Stimulated activated CD4-positive, alpha-beta T cell treated with anti-CD3 and anti-CD28 coated beads, Interleukin-4, amount 100 ng/mL, for 48 hours (primary cell): ENCODE measurements at places on chromosomes 7 and 10.

DNA sequence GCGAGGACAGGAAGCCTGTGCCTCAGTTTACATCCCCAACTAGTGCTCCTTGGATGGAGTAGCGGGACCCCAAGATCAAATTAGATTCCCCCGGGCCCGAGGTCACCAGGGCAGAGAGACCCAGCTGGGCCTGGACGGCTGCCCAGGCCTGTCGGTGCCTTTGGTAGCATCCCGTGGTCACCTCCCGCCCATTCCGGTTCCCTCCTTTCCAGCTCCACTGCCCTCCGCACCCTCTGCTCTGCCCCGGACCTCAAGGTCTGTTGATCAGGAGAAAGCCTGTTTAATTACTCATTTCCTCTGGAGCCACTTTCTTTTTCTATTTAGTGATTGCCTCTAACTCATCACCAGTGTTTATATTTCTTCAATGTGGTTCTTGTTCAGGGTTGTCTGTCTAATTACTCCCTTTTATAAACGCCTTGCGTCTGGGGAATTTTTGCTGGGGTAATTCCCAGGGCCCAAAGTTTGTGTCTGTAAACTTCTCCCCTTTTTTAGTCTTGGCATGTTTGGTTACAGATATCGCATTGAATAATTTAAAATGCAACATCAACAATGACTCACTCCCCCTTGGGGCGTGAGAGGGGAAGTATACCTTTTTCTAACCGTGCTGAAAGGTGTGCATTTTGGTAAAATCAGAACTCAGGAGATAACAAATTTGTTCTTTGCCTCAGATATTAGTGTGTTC is 1.9 kb downstream of the FOXK1 start:
- no peak for DNase-seq

DNA sequence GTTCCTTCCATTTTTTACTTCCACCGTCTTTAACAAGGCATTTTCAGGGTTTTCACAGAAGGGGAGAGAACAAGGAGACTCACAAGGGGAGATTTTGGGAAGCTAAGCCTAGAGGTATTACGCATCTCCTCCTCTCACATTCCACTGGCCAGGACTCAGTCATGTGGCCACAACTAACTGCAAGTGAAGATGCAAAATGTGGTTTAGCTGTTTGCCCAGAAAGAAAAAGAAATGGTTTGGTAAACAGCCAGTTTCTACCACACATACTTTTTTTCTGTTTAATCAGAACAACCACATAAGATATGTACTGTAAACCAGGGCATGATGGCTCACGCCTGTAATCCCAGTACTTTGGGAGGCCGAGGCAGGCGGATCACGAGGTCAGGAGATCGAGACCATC is 21.4 kb upstream of the HELLS start:
- no peak for DNase-seq

GRCh38 chr10:6299743-6300105 is 97.0 kb downstream of the PFKFB3 start:
- no peak for DNase-seq

DNA sequence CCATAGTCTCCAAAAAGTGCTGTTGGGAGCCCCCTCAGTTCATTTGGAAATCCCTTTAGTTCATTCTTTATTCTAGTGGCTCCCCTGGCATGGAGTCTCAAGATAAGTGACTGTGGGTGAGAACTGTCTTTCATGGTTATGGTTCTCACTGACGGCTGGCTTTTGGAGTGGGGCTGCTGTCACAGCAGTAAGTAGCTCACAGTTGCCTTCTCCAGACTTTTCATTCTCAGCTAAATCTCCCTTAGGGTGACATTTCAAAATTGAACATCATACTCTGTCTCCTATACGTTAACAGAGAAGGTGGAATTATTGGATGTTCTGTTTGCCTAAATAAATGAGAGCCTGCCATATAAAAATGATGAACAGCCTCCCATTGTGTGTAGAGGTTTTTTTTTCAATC is 58.7 kb downstream of the PLPP4 start:
- DNase-seq = no peak

- no peak for DNase-seq
Measured at GRCh38 chr10:97850446-97850845, 803 bp downstream of the GOLGA7B start.

DNA sequence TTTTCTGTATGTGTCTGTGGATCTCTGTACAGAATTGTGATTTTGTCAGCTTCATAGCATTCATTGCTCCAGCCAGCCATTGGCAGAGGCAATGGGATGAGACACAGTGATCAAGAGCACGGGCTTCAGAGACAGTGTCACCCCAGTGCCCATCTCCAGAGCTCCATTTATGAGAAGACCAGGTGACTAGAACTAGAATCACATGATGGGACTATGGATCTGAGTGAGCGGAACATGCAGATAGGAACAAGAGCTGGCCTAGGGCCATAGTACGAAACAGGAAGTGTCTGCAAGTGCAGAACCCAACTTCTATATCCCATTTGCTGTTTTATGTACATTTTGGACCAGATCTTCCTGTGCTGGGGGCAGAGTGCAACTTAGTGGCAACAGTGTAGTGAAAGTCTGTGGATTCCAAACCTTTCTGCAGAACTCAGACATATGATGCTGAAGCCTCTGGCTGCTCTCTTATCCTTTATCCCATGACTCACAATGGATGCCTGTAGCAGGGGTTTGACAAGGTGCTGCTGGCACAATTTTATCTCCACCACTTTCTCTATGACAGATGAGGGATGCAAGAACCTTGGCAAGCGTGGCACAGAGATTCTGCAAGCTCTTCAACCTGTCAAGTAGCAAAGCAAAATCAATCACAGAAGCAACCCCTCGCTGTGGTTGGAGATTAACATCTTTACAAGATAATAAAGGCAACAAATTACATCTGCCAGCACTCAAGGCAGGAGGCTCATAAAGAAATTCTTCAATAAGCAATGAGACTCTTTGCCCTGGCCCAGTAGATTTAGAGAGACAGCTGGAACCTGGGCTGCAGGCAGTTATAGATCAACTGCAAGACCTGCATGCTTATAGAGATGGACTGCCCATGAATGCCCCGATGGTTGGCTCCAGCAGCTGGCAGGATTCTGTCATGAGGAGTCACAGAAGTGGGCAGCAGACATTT is 681.3 kb downstream of the TNS3 start:
- DNase-seq = no peak

GRCh38 chr10:34647160-34647559 is 167.9 kb downstream of the PARD3 start:
- no peak for DNase-seq

- DNase-seq = no peak
Measured at GRCh38 chr10:119769886-119770285, 44.0 kb downstream of the INPP5F start.

DNA sequence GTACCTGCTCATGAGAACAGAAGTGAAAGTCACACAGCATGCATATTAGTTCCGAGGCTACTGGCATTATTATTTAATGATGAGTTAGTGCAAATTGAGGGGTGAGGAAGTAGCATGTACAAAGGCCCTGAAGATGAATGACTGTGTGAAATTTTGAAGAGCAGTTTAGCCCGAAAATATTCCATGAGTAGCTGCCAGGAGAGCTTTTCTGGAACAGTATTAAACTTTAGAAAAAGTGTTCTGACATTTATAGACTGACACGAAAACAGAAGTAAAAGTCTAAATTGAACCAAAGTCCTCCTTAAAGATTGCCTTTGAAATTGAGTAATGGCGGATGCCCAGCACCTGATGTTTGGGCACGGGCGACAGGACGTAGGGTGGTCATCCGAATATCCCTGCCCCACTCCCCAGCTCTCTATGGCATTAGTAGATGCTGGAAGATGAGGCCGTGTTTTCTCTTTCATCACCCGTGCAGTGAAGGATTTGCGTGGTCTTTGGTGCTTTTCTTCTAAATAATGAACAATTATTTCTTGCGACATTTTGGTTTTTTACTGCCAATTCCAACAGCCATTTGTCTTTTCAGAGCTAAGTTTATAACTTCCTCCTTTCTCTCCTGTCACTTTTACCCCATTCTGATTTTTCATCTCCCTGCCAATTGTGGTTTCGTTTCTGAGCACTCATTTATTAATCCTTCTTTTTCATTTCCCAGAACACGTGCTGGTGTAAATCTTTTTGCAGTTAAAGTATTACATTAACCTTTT is 192.6 kb downstream of the MGMT start:
- DNase-seq = no peak

DNA sequence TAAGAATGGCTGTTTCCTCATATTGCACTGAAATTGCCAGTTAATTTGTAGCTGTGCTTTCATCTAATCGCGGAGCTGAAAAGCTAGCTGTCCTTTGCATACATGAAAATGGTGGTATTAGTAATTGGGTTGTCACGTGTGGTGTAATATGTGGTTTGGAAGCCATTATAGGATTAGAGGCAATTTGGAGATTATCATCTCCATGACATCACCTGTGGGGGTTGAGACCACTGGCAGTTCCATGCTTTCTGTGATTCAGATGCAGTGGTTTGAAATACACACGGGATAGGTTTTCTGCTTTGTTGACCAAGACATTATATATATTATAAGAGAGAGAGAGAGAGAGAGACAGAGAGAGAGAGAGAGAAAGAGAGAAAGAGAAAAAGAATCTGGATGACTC is 180.8 kb downstream of the RAB11FIP2 start:
- DNase-seq = no peak

DNA sequence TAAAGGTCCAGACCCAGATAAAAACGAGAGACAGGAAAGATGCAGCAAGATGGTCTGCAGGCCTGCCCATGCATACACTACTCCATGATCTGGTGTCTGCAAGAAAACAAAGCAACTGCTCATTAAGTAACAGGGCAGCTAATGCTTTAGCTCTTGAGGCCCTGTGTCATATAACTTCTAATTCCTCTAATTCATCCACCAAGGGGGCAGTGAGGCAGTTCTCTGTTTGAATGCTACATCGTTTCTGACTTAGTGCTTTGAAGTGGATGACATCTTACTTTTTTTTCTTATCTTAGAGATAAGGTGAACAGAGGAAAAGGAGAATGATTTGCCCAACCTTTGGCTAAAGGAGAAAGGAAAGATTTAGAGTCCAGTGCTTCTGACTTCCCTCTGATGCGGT is 619.7 kb downstream of the AUTS2 start:
- no peak for DNase-seq

DNA sequence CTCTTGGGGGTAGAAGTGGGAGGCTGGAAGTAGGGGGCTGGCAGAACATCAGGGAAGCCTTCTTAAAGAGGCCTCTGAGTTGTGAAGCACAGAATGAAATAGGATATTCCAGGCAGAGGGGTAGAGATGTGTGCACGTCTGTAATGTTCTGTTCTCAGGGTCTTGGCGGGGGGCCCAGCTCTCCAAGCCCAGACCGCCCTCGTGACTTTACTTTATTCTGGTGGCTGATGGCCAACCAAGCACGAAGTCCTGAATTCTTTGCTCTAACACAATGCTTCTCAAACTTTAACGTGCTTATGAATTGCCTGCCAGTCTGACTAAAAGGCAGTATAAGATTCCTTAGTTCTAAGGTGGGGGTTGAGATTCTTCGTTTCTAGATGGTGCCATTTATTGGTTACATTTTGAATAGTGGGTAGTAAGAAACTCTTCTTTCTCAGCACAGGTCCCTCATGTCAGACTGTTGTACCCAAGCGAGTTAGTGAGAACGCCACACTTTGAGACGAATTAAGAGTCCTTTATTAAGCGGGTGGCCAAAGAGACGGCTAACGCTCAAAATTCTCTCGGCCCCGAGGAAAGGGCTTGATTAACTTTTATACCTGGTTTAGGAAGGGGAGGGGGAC is 8.2 kb downstream of the PRXL2A start:
- DNase-seq = no peak

DNA sequence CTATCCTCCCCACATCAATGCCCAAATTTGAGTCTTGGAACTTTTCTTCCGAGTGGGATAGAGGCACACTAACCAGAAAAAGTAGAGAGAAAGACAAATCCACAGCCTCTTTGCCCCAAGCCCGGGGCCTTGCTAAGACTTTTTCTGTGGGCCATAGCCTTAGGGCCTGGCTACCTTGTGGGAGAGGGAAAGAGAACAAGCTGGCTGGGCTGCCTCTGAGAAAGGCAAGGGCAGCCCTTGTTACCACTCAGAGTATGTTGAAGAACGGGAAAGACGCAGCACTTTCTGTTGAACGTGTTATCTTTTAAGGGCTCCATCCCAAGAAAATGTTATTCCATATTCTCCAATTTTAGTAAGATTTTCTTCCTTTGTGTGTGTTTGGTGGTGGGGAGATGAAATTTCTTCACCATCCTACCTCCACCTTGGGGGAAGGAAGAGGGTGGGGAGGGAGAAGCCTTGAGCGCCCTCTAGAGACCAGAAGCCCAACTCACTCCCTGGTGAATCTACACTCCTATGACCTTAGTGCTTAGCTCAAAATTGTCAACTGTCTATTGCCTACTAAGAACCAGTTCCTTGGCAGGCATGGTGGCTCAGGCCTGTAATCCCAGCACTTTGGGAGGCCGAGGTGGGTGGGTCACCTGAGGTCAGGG is 3.9 kb upstream of the NRF1 start:
- peak; percentile 46 for DNase-seq

- DNase-seq = no peak
Measured at GRCh38 chr7:157116762-157117161, 22.0 kb upstream of the UBE3C start.

DNA sequence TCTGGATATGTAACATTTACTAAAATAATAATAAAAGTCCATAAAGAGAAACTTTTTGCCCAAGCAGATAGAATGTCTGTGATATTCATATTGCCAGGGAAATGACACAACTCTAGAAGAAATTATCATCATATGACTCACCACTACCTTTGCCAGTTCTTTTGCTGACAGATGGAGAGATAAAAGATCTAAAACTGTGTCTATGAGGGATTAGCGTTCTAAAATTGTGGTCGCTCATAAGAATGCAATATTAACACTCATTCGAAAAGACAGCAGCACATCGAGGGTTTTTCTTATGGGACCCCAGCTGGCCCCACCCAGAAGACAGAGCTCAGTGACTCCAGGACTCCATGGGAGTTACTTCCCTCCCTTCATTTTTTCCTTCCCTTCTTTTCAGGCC is 16.6 kb upstream of the LANCL2 start:
- DNase-seq = no peak

- DNase-seq = no peak
Measured at GRCh38 chr10:114337510-114338462, 66.5 kb downstream of the AFAP1L2 start.

DNA sequence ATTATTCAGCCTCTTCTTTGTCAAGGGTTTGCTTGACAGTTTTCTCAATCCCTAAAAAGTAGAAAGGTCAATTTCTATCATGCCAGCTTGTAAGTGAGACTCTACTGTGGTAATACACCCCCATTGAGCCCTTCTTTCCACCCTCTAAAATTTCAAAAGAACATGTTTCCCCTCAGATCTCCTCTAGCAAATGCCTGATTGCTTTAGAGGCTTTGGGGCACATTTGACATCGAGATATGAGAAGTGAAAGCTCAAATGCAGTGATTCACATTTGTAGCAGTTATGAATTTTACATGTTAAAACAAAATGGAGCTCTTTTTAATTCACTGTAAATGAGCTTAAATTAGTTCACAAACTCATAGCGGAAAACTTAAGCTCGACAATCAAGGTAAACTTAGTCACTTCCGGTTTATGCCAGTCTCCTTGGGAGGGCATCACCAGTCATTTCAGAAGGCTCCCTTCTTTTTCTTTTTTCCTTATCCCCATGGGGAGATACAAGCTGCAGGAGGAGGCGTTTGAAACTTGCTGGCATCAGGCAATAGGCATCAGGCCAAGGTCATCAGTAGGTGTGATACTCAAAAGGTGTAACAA is 55.3 kb upstream of the ADO start:
- no peak for DNase-seq

GRCh38 chr10:73413108-73413527 is 740 bp downstream of the ANXA7 start:
- DNase-seq = peak; percentile 32
